ENCODE measurements at places on chromosomes 3 and 15.

DNA sequence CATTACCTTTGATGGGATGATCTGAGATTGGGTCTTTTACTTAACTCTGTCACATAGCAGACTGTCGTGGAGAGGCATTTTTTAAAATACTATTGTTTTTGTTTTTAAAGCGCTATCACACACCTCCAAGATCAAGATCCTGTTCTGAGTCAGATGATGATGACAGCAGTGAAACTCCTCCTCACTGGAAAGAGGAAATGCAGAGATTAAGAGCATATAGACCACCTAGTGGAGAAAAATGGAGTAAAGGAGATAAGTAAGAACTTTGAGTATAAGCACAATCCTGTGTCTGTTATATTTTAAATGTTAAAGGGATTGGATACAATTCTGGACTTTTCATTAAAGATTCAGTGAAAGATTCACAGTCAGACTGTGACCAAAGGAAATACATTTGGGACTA is 18.4 kb upstream of the ZBTB47 start:
- DNase-seq, result peak; percentile 74

DNA sequence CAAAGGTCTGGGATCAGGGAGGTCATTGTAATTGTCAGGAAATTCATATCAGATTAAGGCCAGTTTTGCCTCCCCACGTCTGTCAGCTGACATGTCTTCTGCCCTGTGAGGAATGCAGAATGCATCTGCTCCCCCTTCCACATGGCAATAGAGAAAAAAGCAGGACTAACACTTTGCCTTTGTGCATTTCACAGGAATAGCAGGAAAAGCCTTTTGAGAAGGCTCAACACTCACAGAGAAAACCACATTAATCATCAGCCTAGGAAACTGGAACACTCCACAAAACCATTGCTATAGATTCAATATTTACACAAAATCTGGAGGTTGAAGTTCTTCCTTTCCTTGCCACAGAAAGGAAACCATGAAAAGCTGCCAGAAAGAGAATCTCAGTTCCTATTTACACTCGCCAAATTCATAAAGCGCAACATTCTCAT is 165.2 kb upstream of the HES1 start:
- no peak for DNase-seq

GRCh38 chr3:145983101-145983500 is 177.9 kb downstream of the PLOD2 start:
- no peak for DNase-seq

GRCh38 chr3:119542168-119542767 is 17.1 kb downstream of the CD80 start:
- no peak for DNase-seq

Data from OCI-M1 (cell line).